NCI-H1048 (cell line): ENCODE measurements at places on chromosomes 2 and 18.

- no peak for DNase-seq
These were observed 262.4 kb downstream of the SS18 start for GRCh38 chr18:25827961-25828561.

DNA sequence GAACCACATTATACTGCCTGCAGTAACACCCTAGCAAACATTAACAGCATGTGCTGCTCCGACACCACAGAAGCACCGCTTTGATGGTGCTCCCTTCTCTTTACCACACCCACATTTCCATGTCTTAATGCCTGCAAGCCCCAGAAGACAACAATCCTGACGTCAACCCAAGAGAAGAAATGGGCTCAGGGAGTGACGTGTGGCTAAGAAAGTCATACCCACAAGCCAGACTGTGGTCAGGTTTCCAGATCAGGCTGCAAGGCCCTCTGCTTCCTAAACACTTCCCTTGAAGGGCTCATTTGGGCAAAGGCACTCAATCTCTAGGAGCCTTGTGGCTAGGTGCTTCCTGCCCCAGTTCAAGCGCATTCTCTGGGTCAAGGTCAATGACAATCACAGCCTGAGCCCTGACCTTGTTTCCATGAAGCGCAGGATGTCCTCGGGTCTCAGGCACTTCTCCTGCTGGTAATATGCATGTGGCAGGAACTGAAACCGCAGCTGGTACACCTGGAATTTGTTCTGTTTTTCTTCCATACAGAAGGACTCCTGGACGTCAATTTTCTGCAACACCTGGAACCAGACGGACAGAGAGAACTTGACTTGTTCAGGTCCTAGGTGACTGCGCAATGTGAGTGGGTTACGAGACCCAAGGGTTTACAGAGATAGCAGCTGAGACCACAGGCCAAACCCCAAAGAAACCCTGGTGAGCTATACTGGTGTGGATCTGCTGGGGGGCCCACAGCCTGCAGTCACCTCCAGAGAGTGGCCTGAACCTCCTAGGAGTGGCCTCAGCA, 67.2 kb downstream of the POLR1A start:
- DNase-seq, result no peak

DNA sequence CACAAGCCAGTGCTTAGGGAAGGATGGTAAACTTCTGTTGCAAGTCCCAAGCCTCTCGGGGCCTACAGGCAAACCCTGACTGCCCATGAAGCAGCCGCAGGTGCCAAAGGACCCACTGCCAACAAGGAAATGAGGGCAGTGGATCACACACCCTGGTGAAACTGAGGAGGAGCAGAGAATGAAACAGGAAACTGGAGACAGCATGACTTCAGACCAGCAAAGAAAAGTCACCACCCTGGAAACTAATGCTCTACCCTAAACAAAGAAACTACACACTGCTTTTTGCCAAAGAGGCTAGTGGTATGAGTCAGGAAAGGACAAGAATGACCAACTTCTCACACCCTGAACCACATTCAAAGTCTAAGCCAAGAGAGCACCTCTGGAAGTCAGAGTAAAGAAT, 97.2 kb downstream of the MYO5B start:
- DNase-seq, result no peak

GRCh38 chr18:75407468-75408437, 19.8 kb downstream of the SMIM21 start:
- DNase-seq, result no peak

DNA sequence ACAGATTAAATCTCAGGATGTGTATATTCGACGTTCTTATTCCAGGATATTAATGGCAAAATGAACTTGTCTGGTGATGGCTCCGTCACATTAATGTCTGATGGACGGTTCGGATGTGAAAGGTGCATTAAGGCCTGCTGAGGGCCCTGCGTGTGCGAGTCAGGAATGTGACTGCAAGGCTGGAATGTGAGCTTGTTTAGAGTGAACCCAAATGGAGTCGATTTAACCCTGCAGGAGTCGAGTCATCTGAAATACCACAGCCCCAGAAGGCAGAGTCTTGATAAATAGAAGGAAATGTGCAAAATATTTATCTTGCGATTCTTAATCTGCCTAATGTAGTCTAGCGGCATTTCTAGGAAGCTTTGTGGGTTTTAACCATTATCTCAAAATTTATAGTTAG, 44.3 kb downstream of the RDH14 start:
- no peak for DNase-seq

- no peak for DNase-seq
These were observed 549.8 kb upstream of the NRXN1 start for GRCh38 chr2:51581636-51582267.

DNA sequence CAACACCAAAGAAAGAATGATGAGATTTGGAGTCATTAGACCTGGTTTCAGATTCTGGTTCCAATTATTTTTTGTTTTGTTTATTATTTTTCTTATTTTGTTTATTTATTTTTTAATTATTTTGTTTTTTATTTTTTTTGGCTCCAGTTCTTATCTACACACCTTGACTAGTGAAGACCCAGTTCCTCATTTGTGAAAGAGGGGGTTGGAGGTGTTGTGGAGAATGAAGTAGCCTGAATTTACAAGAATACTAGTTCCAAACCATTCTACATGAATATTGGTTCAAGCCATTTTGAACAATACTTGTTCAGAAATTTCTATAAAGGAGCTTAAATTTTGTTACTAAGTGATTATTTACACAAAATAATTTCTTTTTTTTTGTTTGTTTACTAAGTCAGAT, 6.9 kb upstream of the KCNJ13 start:
- no peak for DNase-seq

DNA sequence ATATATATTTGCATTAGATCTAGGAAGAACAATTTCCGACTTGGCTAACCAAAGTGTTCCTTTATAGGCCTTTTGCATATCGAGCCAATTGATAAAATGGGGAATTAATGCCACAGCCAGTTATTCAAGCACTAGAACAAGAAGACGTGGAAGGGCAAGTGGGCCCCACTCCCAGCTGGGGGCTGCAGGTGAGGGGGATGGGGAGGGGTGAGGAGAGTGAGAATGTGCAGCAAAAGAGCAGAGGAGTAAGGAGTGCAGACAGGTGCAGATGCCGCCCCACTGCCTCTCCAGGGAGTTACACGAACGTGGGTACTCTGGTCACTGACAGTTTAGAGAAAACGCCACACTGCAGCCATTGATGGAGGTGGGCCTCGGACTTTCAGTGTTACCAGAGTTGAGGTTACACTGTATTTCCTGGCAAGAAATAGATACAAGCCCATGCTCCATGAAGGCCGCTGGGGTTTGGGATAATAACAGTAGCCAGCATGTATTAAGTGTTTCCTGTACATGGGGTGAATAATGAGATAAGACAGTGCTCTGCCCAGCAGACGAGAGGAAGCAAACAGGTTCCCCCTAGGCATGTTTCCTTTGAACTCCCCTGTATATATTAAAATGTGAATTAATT, 40.9 kb downstream of the GORASP2 start:
- DNase-seq, result no peak

- no peak for DNase-seq
These were observed 49.6 kb upstream of the SLC5A7 start for GRCh38 chr2:107936433-107937359.

DNA sequence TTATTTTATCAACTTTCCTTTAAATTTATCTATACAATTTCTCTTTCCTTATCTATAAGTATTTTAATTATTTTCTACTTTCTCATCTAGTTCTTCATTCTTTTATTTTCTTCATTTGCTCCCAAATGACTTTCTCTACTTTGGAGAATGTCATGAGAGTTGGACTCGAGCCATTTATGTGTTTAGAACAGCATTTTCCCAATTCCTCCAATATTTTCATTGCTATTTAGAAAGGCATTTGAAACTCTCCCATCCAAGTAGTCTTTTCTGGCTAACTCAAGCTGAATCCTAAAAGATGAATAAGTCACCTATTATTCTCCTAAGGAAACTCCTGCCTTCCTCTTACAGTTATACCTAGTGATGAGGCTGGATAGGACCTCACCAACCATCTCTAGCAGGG, 15.8 kb upstream of the FEZ2 start:
- no peak for DNase-seq

GRCh38 chr2:64931246-64932115, 57.7 kb upstream of the SLC1A4 start:
- no peak for DNase-seq

DNA sequence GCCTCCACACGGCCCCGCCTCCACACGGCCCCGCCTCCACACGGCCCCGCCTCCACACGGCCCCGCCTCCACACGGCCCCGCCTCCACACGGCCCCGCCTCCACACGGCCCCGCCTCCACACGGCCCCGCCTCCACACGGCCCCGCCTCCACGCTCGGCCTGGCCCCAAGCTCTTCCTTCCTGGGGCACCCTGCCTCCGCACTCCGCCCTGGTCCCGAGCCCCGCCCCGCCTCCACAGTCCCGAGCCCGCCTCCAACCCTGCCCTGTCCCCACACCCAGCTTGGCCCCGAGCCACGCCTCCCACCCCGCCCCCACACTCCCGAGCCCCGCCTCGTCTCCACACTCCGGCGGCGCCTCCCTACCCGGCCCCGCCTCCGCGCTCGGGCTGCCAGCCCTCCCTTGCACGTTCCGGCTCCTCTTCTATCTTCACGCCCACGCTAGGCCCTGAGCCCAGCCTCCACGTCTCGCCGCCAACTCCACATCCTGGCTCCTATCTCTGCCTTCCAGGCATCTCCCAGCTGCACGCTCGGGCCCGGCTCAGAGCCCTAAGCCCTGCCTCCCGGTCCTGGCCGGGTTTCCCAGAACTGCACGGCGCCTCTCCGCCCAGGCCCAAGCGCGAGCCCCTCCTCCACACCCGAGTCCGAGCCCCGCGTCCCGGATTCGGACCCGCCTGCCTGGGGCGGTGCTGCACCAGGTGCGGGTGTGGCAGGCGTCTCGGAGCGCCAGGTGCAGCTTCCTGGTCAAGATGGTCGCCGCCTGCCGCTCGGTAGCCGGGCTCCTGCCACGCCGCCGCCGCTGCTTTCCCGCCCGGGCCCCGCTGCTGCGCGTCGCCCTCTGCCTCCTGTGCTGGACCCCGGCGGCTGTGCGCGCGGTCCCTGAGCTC, at the start of gene TMEM87B:
TMEM87B (plus strand) TSS at position 423 of the 883 bp plus-strand sequence; CDS start at position 746, 323 bp downstream.
- peak; percentile 93 for DNase-seq

DNA sequence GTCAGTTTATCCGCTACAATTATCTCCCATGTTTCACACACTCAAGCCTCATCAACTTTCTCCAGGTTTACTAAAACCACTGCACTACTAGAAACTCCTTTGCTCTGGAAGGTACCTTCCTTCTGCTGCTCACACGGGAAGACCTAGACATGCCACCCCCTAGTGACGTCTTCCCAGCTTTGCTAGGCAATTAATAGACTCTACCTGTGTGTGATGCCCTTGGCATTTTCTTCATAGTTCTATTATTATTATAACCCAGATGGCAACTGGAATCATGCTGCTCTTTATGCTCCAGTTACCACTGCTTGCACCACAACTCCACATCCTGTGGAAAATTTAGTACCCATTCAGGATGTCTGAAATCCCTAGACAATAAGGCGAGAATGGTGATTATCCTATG, 42.4 kb downstream of the CACNB4 start:
- no peak for DNase-seq

GRCh38 chr2:69686813-69687212, 43.3 kb upstream of the AAK1 start:
- no peak for DNase-seq
